ENCODE measurements at places on chromosomes 6 and 20. TPM values are rescaled to one million over a fixed set of nuclear protein-coding genes. Genes with fewer than 3 reads are reported as not detected.

GRCh38 chr6:168186438-168186837, 107.4 kb upstream of the FRMD1 start:
- no peak overlapping the region for H3K27ac ChIP-seq
- no peak overlapping the region for H3K4me3 ChIP-seq
- H3K4me1 ChIP-seq = no peaks in the 10 kb centered on the region
- DNase-seq = no peak
- H3K36me3 ChIP-seq = no peaks in the 10 kb centered on the region

- H3K27ac ChIP-seq = no peak overlapping the region
- no peaks in the 10 kb centered on the region for H3K27me3 ChIP-seq
- no peaks in the 10 kb centered on the region for H3K36me3 ChIP-seq
- H3K4me3 ChIP-seq = no peak overlapping the region
- no peaks in the 10 kb centered on the region for H3K4me1 ChIP-seq
Observed at GRCh38 chr6:40856271-40856670, 182.8 kb downstream of the UNC5CL start.

Gene CLVS2
- 30.1 TPM for total RNA-seq

Gene MYBL2
- 1.9 TPM for total RNA-seq

Gene LPIN3
- total RNA-seq = 3.1 TPM

Measured in spinal cord (tissue), 10 donors.